ENCODE measurements at places on chromosomes 4 and X.

GRCh38 chrX:83186632-83187031 lies 321.5 kb upstream of the POU3F4 start:
- DNase-seq = no peak

DNA sequence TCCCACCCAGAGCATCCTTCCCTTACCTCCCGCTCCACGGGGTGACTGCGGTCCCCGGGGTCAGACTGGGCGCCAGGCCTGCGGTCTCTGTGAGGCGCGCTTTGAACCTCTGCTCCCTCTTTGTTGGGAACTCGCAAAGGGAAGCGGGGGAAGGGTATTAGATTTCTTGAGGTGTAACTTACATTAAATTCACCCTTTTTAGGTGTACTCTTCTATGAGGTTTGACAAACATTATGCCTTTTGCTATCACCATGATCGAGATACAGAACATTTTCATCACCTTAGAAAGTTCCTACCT lies 569 bp downstream of the DCK start:
- no peak for DNase-seq

DNA sequence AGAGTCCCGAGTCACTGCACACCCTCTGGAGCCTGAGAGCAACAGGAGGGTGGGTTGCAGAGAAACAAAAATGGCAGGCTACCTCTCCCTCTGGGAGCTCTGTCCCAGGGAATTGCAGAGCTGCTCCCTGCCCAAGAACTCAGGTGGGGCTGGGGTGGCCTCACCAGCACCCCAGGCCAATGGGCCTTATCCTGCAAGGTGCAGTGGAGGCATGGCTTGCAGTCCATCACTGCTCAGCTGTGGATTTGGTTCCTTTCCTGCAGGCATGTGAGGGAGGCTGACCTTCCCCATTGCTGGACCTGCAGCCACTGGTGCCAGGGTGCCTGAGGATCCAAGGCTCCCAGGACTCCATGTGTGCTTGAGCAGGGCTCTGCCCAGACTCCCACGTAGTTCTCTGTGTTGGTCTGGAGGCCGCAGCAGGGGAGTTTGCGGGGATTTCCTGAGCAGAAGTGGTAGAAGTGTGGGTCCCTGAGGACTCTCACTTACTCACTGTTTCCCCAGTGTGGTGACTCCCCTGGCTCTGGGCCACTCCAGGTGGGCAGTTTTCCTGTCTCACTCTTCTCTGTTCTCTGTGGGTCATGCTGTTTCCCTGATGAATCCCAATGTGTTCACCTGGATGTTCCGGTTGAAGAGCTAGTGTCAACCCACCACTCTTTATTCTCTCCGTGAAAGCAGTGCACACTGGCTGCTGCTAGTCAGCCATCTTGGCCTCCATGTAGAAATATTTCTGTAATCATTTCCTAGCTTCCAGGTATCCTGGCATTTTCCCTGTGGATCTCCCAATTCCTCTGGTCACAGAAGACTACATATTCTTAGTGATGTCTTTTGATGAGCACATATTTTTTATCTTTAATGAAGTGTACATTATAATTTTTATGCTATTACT lies 82.3 kb downstream of the ARHGAP24 start:
- no peak for DNase-seq

DNA sequence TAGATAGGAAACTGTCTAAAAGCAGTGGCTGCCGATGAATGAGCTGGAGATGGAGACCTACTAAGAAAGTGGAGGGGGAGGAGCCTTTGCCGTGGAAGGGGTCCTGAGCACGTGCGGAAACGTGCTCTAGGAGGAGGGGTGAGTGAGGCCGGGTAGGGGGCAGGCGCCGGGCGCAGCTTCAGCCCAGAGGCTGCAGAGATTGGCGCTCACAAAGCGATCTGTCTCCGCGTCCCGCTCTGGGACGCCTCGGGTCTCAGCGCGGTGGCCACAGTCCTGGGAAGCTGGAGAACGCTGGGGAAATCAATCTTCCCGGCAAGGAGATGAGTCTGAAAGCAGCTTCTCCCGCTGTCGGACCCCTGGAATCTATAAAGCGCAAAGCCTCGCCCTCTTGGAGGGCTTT lies 444 bp upstream of the ARHGAP6 start:
- DNase-seq = peak; percentile 23

- no peak for DNase-seq
Measured at GRCh38 chr4:105022811-105023667, 123.6 kb upstream of the TET2 start.

- DNase-seq = no peak
Measured at GRCh38 chr4:70948665-70949260, 44.7 kb upstream of the DCK start.

DNA sequence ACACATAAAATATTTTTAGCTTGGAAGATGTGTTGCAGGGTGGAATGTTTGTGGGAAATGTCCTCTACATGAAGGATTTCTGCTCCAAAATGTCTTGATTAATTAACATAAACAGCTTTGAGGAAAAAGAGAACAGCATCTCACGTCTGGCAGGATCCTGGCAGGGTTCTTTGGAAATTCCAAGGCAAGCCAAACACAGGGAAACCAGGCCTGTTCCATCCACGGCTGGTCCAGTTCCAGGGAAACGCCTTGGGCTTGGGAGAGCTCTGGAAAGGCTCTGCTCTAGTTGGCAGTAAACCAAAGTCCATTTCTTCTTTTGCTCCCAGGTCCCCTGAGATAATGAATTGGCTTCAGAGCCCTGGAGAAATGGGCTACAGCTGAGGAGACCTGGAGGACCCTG lies 42.4 kb upstream of the GAB1 start:
- DNase-seq = no peak

GRCh38 chr4:3668825-3669552 lies 97.2 kb upstream of the ADRA2C start:
- DNase-seq = no peak

GRCh38 chr4:98939892-98940298 lies 11.0 kb upstream of the EIF4E start:
- no peak for DNase-seq

Data from NCI-H524 treated with DMSO at 0.1 percent for 48 hours (cell line).